ENCODE measurements at places on chromosomes 3 and 15.
A peak's percentile ranks its signal among the peaks of the same experiment; 100 is the strongest.

GRCh38 chr3:119856695-119857094 is 74.8 kb downstream of the NR1I2 start:
- DNase-seq: no peak

DNA sequence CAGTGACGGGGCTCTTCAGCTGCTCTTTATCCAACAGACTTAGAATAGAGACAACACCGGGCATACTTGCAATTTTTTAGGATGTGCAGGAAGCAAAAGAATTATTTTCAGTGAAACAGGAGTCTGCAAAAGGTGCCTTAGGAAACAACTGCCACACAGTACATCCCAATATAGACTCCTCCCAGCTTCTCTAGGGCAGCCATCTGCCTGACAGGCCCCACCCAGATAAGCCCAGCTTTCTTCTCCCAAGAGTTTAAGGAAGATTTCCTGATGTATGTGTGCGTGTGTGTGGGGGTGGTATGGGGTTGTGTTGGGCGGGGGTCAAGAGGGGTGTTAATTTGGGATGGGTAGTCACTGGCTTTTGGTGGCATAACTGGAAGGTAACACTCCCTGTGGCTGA is 21.5 kb downstream of the MAP2K1 start:
- DNase-seq: no peak

GRCh38 chr3:58724336-58724735 is 57.8 kb upstream of the FAM3D start:
- DNase-seq: no peak

DNA sequence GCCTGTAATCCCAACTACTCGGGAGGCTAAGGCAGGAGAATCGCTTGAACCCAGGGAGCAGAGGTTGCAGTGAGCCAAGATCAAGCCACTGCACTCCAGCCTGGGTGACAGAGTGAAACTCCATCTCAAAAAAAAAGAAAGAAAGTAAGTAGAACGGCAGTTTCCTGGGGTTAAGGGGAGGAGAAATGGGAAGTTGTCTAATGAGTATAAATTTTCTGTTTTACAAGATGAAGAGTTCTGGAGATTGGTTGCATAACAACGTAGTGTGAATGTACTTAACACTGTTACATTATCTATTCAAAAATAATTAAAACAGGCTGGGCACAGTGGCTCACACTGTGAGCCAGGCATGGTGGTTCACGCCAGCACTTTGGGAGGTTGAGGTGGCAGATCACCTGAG is 45.4 kb downstream of the GRK7 start:
- DNase-seq: no peak

DNA sequence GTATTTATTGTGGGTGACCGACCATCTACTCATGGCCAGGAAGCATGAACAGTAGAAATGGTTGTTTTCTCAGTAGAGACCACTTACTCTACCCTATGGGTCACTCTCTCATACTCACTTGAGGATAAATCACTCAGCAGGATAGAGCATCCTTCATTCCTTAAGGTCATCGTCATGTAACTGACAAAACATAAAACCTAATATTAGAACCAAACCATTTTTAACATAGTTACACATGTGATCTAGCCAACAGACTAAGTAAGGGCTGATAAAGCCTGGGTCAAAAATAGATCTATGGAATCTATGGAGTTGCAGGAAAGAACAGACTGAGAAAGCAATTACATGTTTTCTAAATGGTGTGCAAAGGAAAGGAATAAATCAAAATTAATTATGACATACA is 769.1 kb downstream of the NTRK3 start:
- DNase-seq: no peak

GRCh38 chr3:159751146-159751545 is 237.5 kb upstream of the IL12A start:
- no peak for DNase-seq

- peak; percentile 6 for DNase-seq
Observed at GRCh38 chr15:41695750-41696436, 35.7 kb downstream of the MGA start.

DNA sequence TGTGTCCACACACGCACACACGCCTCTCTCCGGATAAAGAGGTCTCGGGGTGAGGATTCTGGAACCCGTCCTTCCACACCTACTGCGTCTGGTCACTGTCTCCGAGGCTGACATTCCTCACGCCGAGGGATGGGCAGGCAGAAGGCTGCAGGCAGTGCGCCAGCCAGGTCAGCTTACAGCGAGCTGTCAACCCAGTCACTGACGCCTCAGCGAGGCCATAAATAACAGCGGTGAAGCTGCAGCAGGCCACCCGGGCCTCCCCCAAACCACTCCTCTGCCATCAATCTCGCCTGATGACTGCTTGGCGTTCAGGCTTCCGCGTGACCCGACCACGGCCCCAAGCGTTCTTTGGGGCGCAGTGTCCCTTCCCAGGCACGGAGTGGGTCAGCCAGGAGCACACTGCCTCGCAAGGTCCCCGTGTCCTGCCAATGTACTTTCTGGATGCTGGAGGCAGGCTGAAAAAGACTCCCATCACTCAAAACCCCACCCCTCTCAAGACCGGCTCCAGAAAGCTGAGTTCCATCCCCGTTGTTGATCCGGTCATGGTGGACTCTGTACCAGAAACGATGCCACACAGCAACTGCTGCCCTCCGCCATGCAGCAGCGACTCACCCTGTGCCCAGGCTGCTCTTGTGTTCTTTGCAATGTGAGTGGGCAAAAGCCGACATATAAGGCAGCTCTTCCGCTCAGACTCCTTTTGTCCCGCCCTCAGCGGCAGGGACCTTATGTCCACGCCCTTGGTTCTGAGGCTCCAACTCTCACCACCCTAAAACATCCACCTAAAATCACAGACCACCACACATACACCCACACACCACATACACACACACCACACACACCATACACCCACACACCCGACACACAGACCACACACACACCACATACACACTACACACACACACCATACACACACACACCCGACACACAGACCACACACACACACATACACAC is 27.1 kb downstream of the CPN2 start:
- DNase-seq: no peak

- no peak for DNase-seq
Observed at GRCh38 chr3:176275538-176275937, 921.7 kb downstream of the TBL1XR1 start.

DNA sequence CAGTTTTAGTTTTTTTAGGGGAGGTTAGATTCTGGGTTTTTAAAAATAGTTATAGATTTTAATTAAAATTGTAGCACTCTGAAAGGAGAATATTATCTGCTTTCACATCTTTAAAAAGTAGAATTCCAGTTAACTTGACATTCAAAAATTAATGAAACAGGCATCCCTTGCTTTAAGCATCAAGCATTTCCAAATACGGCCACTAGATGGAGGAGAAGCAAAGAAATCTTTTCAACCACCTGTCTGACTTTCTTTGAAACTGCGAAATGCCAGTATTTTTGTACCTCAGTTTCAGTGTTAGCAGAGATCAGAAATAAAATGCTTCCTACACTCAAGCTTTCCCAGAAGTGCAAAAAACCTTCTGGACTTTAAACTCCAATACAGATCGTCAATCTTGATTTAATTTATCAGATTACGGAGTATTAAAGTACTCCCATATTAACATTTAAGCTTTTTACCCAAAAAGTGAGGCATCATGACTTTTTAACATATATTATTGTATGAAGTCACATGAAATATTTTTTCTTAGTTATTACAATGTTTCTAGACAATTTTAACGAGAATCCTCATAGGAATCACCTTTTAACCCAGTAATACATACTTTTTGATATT is 153.3 kb downstream of the P3H2 start:
- no peak for DNase-seq

- no peak for DNase-seq
Observed at GRCh38 chr15:98889930-98890695, 117.5 kb downstream of the PGPEP1L start.

DNA sequence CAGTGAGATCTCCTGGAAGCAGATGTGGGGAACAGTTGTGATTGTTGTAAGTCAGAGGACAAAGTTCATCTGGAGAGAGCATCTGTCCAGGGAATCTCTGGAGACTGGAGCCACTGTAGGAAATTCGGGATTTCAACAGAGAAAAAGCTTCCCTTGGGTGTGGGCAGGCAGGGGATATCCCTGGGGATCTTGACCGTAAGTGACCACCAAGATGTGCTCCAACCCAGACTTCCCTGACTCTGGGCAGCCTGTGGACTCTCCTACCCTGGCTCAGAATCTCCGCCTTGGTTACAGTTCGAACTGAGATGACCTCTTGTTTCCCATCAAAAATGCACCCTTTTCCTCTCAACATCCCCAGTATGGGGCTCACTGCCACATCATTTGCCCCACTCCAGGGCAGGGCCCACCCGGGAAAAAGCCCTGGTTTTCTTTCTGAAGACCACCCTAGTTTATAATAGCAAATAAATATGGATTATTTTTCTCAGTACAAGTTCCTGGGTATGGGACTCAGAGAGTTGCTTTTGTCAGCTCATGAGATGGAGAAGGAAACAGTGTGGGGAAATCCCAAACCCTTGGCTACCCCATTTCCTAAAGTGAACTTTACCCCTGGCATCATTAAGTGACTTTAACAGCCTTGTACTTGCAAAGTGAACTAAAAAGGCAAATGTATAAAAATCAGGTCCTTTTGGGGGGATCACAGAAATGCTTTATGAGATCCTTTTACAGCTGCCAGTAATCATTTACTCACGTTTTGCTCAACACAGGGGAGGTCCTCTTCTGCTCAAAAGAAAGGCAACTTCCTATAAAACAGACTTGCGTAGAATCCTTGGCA is 89.9 kb downstream of the CCNL1 start:
- DNase-seq: no peak

GRCh38 chr3:11769704-11770476 is 76.8 kb downstream of the TAMM41 start:
- no peak for DNase-seq

GRCh38 chr3:72134989-72135451 is 350.1 kb upstream of the PROK2 start:
- no peak for DNase-seq

- no peak for DNase-seq
Observed at GRCh38 chr15:65311760-65312159, 7.3 kb downstream of the RNU5B-1 start.

- no peak for DNase-seq
Observed at GRCh38 chr15:66588537-66588936, 22.7 kb upstream of the LCTL start.

DNA sequence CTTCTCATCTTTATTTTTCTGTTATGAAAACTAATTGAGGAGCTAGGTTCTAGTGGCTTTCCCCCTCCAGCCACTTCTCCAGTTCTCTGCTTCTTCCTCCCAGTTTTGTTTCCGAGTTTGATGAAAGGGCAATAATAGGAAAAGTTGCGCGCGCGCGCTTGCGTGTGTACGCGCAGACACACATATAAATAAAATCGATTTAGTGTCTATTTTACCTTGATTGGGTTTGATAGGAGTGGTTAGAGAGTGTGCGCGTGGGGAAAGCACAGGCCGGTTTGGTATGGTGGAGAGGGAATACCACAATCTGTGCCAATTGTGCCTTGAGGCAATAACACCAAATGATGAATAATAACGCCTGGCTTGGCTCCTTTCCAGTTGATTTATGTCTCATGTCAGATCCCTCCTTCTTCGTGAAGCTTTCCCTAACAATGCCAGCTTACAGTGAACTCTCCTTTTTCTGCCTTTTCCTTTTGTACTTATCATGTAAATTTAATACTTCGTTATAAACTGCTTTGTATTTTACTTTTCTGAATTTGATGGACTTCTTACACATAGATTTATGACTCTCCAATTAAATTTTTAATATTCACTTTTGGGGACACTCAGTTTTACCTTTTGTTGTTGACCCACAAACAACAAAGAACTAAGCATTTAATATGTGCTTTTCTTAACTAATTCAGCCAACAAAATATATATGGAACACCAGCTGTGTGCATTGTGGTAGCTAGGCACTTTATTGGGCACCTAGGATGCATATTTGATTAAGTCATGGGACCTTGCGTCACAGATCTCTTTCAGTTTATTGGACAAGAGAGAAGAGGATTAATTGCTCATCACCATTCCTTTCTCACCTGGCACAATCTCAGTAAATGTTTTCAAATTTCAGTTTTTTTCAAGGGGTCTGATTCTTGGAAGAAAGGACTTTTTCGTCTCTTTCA is 1.7 kb downstream of the TIPARP start:
- DNase-seq: peak; percentile 17

DNA sequence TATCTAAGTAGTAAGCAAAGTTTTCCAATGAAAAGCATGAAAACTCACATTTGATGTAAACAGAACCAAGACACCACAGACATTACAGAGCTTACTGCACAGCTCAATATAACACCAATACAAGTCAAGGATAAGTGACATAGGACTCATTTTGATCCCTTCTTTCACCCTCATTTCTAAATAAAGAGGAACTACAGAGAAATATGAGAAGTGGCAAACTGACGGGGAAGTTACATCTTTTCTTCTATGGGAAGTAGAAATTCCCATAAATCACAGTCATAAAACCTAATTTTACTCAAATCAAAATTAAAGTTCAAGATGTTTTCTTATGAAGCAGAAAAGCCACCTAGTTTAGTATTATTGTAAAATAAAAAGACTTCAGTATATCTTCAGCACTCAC is 3.8 kb downstream of the ATG3 start:
- DNase-seq: no peak

DNA sequence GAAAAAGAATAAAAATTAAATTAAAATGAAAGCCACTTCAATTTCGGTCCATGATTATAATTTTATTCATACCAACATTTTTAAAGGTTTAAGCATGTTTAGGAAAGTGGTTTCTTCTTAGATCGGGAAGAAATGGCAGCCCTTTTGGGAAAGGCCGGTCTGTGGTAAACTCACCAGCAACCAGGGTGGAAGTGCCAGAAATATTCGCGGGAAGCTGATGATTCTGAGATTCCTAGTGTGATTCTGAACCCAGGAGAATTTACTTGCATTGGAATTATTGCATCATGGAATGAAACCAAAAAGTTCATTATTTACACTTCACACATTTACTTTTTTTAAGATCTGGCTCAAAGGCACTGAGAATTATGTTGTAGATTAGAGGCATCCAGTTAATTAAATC is 97.2 kb upstream of the CCNL1 start:
- DNase-seq: no peak

- no peak for DNase-seq
Observed at GRCh38 chr15:91737151-91737818, 116.2 kb upstream of the SLCO3A1 start.

DNA sequence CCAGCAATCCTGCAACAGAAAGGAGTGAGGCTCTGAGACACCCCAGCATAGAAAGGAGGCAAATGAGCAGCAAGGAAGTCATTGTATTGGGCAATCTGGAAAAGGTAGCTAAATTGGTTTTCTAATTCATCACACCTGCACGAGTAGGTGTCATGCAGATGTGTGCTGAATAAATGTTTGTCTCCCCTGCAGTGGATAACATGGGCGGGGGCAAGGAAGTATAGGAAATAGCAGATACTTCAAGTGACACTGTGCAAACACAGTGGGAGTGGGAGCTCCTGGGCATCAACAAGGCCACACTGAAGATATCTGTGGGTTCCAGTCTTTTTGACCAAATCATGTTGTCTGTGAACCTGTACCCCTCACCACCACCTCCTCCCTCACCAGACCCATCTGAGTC is 14.4 kb upstream of the HTR3E start:
- no peak for DNase-seq

DNA sequence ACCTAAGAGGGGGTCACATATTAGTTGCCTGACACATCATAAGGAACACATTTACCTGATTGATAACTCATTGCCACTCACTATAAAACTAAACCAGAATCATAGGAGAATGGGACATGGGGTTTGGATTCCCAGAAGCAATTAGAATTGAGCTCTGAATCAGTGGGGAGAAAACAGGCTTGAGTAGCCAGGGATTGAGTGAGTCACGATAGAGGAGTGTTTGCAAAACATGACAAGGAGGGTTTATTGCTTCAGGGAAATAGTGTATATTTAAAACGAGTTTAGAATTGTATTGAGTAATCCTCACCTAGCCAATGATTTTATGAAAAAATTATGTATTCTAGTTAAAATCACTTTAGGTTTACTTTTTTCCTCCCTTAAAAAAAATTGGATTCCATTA is 101.1 kb upstream of the THRB start:
- no peak for DNase-seq

Data from T-helper 9 cell (primary cell).